ENCODE measurements at places on chromosomes 6 and 20.
A peak's percentile ranks its signal among the peaks of the same experiment; 100 is the strongest.

GRCh38 chr6:41258196-41258493 lies 28.3 kb downstream of the TREM1 start:
- no peak for DNase-seq

DNA sequence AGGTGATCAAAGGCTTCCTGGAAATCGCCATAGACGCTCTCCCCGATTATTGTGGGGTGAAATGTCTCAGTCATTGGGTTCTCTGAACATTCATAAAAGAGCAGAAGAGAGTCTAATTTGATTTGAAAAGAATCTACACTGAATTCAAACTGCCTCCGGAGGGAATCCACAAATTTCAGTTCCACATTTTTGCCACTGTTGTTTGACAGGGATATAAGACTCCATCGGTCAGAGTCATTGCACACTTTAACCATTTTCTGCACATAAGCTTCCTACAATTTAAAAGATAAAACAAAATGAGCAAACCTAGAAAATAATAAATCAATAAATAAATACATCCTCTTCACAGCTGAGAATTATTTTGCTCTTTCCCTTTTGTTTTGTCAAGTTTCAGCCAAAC lies 2.3 kb downstream of the TENT5A start:
- DNase-seq: no peak

- peak; percentile 77 for DNase-seq
These were observed 67.6 kb downstream of the MRPL14 start for GRCh38 chr6:44059359-44060346.

DNA sequence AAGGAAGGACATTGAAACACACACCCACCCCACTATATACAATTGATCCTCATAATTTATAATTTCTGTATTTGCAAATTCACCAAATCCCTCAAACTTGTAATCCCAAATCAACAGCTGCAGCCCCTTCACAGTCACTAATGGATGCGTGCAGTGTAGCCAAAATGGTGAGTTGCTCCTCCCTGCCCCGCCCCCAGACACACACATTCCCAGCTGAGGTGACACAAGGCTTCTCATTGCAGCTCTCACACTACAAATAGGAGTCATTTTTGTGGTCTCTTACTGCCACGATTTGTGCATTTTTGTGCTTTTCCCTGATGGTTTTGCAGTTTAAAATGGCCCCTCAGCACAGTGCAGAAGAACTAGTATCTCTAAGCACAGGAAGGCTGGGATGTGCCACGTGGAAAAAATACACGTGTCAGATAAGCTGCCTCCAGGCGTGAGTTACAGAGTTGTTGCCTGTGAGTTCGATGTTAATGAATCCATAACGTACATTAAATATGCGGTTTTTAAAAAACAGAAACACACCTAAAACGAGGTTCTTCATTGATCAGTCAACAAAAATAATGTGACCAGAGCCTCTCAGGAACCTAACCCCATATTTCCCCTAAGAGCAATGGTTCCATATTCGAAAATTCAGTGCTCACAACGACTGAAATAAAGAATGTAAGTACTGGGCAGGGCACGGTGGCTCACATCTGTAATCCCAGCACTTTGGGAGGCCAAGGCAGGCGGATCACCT lies 8.2 kb downstream of the ATP9A start:
- DNase-seq: no peak

DNA sequence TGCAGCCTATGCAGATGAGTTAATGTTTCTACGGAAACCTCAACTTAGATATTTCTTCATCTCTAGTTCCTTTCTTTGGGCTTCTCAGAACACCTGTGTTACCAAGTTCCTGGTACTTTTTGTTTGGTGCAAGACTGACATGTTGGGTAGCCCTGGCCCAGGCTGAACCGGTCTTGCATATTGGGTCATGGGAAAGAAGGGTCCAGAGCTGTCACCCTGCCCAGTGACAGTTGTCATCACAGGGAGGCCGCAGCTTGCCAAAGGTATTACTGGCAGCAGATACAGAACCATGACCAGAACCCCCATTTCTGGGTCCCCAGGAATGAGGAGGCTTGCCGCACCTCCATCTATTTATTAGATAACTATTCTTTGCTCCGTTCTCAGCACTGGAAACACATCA lies 40.2 kb downstream of the PDYN start:
- no peak for DNase-seq

DNA sequence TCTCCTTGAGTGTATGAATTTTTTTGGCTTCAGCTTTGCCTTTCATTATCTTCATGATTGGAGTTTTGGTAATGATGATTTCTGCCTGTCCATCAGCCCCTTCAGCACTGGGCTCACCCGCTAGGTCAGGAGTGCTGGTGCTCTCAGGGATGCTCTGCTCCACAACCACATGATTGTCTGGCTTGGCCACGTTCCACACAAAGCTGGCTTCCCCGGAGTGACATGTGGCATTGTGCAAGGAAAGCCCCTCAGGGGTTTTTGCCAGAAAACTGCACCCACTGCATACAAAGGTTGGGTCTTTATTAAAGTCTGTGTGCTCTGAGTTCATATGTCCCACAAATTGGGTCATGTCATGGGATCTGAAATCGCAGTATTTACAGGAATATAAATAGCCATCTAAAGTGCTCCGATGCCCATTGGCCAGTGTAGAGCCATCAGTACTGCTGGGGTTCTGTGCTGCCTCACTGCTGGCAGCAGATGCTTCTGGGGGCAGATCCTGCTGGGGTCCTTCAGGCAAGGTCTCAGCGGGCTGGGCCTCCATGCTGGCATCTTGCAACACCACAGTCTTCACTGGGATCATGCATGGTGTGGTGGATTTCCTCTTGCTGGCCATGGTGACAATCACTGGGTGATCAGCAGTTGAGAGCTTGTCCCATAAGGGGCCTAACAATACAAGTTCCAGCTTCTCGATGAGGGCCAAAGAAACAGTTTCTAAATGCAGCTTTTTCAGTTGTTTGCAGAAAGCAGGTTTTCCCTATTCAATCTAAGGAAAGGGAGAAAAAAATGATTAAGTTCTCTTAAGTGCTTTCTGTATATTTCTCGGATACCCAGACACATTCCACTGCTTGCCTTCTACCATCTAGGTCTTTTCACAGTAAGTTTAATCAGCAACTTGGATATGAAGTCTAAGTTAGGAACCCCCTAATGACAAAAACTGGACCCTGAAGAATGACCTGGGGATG lies 67.2 kb downstream of the PLCG1 start:
- DNase-seq: no peak

DNA sequence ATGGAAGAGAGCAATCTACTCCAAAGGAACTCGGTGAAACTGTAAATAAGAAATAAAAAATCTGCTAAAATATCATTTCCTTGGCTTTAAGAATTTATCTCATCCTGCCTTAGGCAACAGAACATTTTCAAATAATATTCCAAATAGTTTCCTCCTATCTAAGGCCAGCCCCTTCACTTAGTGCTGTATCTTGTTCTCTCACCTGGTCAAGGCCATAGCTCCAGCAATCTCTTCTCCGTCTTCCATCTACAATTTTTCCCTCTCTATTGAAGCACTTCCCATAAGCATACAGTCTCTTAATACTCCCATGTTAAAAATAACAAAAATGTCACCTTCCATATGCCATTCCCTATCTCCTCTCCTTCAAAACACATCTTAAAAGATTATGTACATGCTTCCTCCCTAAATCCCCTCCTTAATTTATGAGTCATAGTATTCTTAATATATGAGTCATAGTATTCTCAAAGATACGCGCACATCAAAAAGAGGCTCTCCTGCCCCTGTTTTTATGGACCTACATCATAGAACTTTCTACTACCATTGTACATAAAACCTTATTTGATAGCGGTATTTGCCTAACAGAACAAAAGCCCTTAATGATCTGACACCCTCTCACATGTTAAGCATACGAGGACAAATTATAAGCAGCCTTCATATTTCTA lies 146.9 kb downstream of the PDE10A start:
- DNase-seq: no peak

GRCh38 chr20:47315339-47316056 lies 41.0 kb downstream of the ZMYND8 start:
- DNase-seq: peak; percentile 61

DNA sequence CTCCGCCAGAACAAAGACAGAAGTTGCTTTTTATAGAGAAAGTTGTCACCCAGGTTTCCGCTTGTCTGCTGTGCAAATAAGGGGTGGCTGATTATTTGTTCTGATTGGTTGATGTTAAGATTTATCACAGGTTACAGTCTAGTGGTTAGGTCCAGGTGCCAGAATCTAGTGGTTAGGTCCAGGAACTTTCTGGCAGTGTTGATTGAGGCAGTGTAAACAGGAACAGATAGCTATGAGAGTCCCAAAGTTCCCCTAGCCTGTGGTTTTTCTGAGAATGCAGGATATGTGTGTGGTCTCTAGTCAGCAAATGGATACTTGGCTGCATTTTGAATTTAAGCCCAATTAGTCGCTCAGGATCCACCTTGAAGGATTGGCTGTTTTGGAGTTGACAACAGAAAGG lies 148.0 kb downstream of the TMEM200A start:
- no peak for DNase-seq

DNA sequence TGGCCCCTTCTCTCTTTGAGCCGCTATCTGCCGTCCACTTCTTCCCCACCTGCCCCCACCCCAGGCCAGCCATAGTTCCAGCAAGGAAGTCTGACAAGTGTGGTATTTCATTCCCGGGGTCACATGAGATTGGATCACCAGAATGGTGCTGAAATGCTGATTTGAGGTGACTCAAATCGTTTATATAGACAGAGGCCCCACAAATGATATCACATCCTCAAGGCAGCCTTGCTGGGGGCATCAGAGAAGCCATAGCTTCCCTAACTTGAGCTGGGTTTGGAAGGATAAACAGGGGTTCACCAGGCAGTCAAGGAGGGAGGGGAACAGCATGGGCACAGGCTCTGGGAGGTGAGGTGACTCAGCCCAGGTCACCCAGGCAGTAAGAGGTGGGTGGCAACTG lies 9.9 kb downstream of the SDCBP2 start:
- DNase-seq: no peak

GRCh38 chr6:12189661-12190060 lies 100.5 kb upstream of the EDN1 start:
- no peak for DNase-seq

- DNase-seq: no peak
These were observed 6.3 kb upstream of the TCP11 start for GRCh38 chr6:35147486-35147885.

- DNase-seq: no peak
These were observed 35.2 kb downstream of the NTSR1 start for GRCh38 chr20:62743777-62744317.

DNA sequence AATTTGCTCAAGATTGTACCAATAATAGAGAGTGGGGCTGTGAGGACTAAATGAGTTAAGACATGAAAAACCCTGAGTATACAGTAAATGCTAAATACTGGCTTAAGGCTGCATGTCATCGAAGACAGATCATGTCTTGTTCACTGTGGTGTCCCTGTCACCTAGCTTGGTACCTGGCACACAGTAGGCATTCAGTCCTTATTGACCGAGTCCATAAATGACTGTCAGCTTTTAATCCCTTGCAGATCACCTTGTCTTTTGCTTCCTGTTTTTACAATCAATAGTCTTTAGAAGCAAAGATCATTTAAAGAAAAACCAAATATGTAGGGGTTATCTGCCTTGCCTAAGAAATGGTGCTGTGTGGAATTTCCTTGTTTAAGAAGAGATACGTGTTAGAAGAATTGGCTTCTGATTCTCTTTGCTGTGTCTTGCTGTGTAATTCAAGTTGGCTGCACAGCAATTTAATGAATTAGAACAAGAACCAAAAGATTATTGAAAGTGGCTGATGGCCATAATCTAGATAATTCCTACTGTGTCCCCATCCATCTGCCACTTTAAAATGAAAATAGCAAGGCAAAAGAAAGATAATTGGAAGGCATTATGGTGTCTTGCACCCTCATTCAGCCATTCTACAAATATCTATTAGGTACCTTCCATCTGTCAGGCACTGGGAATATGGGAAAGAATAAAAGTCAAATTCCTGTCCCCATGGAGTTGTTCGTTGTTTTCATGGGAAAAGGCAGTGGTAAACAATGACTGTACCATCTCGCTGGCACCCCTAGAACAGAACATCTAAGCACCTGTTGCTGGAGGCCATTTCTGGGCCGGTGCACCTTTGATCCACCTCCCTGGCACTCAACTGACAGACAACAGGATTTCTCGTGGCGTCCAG lies 12.4 kb upstream of the MAPK13 start:
- DNase-seq: no peak

GRCh38 chr6:151372164-151372563 lies 19.2 kb downstream of the ZBTB2 start:
- DNase-seq: no peak

GRCh38 chr20:1761116-1761515 lies 103.5 kb upstream of the SIRPG start:
- DNase-seq: no peak

DNA sequence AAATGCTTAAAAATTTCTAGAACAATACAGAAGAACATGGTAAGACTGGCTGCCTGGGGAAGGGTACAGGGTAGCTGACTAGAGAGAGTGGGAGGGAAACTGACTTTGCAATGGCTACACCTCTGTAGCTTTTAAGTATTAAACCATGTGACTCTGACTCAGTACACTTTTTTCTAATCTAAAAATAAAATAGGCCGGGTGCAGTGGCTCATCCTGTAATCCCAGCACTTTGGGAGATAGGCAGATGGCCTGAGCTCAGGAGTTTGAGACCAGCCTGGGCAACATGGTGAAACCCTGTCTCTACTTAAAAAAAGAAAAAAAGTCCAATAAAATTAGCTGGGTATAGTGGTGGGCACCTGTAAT lies 18.5 kb downstream of the ATP9A start:
- no peak for DNase-seq

DNA sequence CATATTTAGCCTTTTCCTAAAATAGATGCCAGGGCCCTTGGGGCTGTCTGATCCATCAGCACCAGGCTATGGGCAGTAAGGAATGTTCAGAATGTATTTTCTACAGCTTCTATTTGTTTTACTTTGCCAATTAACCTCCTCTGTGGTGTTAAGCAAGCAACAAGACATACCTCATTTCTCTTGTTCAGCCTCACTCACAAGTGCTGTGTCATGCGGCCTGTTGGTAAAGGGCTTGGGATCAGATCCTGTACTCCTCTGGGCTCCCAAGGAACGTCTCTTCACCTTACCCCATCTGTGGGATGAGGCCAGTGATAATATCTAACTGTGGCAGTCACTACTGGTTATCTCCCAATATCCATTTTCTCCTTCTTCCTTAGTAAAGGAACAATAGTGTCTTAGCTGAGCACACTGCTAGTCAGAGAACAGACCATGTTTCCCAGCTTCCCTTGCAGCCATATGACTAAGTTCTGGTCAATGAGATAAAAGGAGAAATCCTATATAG lies 7.0 kb upstream of the DSTN start:
- DNase-seq: no peak

- DNase-seq: peak; percentile 15
These were observed 36.4 kb downstream of the RRBP1 start for GRCh38 chr20:17645546-17646208.

All from left cardiac atrium (tissue), 4 donors.